Stimulated activated memory B cell treated with anti-CD40 and anti-IgM and Interleukin-4, amounts not matched to agents 10 μg/mL and 1 μg/mL and 100 μg/mL, for 72 hours (primary cell): ENCODE measurements at places on chromosomes 5 and 9.

GRCh38 chr5:87722286-87722685 lies 309.6 kb upstream of the CCNH start:
- H3K4me1 ChIP-seq = no peaks in the 10 kb centered on the region
- no peak overlapping the region for H3K4me3 ChIP-seq
- no peak overlapping the region for H3K27ac ChIP-seq
- H3K27me3 ChIP-seq = no peaks in the 10 kb centered on the region
- no peak for ATAC-seq

DNA sequence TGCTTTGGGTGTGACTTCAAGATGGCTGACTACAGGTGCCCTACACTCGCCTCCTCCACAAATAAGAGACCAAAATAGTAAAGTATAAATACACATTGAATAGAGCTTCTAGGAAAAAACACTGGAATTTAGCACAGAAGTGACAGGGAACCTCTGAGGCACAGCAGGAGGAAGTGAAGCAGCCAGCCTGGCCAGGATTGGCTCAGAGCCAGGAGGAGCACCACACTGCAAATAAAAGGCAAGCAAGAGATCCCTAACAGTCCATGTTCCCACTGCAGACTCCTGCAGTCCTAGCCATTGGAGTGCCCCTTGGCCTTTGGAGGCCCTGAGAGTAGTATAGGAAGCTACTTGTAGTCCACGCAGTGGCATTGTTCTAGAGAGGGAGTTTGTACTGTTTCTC lies 186.7 kb upstream of the TLX3 start:
- peaks cover 34% of the 10 kb centered on the region for H3K27me3 ChIP-seq
- H3K36me3 ChIP-seq = no peaks in the 10 kb centered on the region
- ATAC-seq = no peak
- no peaks in the 10 kb centered on the region for H3K4me1 ChIP-seq
- no peak overlapping the region for H3K27ac ChIP-seq

DNA sequence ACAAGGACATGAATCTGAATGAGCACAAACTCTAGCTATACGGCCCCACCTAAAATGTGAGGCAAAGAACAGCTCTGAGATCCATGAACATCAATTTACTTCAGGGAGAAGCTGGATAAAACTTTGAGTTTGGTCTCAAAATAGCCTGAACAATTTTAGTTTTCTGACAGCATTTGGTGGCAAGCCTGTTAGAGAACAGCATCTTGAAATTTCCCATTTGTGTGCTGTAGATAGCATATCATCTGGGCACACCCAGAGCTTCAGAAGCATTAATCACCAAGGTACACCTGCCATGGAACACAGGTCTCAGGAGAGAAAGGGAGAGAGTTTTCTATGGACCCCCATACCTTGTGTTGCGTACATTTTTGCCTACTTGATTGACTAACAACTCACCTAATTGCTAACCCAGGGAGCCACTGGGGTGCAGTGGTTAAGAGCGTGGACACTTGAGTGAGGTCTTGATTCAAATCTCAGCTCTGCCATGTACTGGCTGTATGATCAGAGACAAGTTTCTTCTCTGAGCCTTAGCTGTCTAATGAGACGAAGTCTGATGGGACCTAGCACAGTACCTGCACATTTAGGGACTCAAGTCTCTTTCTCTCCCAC lies 264.9 kb downstream of the PIK3R1 start:
- no peak for ATAC-seq
- H3K36me3 ChIP-seq = no peaks in the 10 kb centered on the region
- H3K4me1 ChIP-seq = peaks cover 5% of the 10 kb centered on the region
- H3K4me3 ChIP-seq = no peak overlapping the region
- peaks cover 16% of the 10 kb centered on the region for H3K27me3 ChIP-seq

DNA sequence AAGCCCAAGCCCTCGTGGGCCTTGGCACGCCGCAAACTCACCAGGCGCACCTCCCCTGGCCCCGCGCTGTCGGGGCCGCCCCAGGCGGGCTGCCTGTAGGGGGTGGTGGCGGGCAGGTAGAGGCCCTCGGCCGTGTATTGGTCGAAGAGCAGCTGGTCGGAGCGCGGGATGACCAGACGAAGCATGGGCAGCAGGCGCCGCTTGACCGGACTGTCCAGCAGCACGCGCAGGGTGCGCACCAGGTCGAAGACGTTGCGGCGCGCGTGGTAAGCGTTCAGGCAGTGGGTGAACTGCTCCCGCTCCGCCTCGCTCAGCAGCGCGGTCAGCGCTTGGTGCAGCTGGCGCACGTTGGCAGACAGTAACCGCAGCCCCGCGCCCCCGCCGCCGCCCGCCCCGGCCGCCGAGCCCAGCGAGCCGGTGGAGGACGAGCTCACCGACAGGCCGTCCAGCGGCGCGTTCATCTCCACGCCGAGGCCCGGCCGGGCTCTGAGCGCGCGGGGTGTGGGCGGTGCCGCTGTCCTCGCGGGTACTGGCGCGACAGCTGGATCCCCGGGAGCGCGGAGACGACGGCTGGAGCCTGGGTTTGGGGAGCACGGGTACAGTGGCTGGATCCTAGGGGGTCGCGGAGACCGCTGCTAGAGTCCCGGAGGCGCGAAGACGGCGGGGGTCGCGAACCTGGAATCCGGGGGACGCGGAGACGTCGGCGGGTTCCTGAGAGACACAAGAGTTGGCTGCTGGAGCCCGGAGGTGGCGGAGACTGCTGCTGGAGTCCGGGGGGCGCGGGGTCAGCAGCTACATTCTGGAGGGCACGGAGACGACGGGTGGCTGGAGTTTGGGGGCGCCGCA lies 709 bp downstream of the WHRN start:
- H3K36me3 ChIP-seq = no peaks in the 10 kb centered on the region
- peak overlapping the region; percentile 89 for H3K27ac ChIP-seq
- peak; percentile 64 for ATAC-seq

DNA sequence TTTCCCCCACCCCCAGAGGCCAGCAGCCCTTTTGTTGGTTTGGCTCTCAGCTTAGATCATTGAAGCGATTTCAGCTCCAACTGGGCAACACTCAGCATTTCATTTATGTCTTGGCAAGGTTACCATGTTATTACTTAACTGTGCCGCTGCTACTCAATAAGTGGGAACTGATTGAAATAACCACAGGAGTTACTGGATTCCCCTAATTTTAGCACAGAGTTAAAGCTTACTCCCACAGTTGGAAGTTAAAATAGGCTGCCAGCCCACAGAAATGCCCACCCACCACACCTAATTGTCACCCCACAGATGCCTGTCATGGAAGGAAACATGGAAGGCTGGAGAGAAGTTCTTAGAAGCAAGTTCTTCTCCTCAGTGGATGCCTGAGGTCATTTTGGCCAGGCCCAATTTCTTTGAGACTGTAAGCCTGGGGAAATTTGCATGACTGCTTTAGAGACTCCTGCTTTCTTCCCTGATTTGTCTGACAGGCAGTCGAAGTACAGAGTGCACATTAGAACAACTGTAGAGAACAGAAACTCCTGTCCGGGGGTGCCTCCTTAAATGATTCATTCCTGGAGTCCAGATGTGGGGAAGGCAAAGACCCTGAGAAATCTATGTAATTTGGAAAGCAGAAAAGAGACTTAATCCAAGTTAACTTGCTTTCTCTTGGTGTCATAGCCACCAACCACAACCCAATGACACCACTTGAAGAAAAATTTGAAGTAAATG lies 370.0 kb downstream of the ZSWIM6 start:
- H3K27me3 ChIP-seq = peaks cover 16% of the 10 kb centered on the region
- H3K36me3 ChIP-seq = no peaks in the 10 kb centered on the region
- no peak overlapping the region for H3K4me3 ChIP-seq

DNA sequence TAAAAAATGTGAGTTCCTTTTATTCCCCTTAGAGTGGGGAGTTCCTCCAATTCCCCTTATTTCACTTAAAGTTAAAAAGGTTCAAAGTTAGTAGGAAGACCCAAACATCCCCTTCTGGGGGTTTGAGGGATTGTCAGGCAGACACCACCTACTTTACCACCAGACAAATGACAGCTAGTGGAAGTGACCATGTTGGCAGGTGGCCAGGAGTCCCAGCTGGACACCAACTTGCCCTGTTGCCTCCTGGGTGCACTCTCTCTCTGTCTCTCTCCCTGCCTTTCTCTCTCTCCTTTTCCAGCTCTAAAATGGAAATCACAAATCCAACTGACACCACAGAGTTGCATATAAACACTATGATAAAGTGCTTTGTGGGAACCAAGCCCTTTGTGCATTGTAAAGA lies 307.7 kb upstream of the TLE4 start:
- no peaks in the 10 kb centered on the region for H3K4me1 ChIP-seq
- H3K27me3 ChIP-seq = no peaks in the 10 kb centered on the region
- no peak for ATAC-seq
- no peaks in the 10 kb centered on the region for H3K36me3 ChIP-seq

- H3K4me1 ChIP-seq = no peaks in the 10 kb centered on the region
- H3K4me3 ChIP-seq = no peak overlapping the region
- no peaks in the 10 kb centered on the region for H3K36me3 ChIP-seq
- H3K27me3 ChIP-seq = no peaks in the 10 kb centered on the region
- H3K27ac ChIP-seq = no peak overlapping the region
- no peak for ATAC-seq
Measured at GRCh38 chr5:96023518-96023917, 61.9 kb upstream of the ELL2 start.

DNA sequence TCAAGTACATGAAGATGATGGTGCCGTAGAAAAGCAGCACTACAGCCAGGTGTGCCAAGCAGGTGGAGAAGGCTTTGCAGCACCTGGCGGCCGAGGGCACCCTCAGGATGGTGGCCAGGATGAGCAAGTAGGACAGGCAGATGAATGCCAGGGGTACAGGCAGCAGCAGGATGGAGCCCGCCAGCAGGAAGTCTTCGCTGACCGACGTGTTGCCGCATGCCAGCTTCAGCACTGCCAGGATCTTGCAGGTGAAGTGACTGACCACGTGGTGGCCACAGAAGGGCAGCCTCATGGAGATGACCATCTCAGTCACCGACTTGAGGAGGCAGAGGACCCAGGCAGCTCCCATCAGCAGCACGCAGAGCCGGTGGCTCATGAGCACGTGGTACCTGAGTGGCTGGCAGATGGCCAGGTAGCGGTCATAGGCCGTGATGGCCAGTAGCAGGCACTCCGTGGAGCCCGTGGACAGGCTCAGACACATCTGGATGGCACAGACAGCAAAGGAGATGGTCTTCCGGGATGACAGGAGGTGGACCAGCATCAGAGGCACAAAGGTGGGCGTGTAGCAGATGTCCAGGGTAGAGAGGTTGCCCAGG lies 482 bp downstream of the OR13J1 start:
- no peaks in the 10 kb centered on the region for H3K4me1 ChIP-seq
- no peak overlapping the region for H3K27ac ChIP-seq
- ATAC-seq = no peak
- H3K36me3 ChIP-seq = no peaks in the 10 kb centered on the region
- peaks cover 8% of the 10 kb centered on the region for H3K27me3 ChIP-seq

DNA sequence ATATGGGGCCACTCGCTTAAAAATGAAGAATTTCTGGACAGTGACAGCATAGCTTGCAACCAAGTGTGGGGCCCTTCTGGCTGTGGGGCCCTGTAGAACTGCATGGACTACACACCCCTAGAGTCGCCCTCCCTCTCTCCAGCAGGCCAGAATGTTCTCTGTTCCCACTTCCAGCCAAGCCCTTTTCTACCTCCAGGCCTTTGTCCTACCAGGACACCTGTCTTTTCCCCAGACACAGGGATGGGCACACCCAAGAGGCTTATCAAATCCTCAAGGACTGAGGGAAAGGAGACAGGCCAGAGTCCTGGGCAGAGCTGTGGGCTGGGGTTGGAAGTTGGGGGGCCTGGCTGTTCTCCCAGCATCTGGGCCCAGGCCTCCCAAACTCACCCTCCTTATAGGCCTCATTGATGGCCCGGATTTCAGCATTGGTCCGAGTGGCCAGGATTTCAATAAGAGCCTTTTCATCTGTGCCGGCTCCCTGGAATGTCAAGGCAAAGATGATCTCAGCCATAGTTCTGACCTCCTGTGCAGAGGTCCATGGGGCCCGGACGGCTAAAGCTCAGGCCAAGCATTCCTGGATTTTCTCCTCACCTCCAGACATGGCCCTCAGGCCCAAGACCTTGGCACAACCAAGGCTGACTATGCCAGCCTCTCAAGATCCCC lies 38.2 kb upstream of the TNIP1 start:
- H3K4me3 ChIP-seq = no peak overlapping the region
- no peaks in the 10 kb centered on the region for H3K27me3 ChIP-seq
- peak overlapping the region; percentile 80 for H3K27ac ChIP-seq
- peaks cover 29% of the 10 kb centered on the region for H3K4me1 ChIP-seq
- H3K36me3 ChIP-seq = peaks cover 74% of the 10 kb centered on the region
- ATAC-seq = no peak

DNA sequence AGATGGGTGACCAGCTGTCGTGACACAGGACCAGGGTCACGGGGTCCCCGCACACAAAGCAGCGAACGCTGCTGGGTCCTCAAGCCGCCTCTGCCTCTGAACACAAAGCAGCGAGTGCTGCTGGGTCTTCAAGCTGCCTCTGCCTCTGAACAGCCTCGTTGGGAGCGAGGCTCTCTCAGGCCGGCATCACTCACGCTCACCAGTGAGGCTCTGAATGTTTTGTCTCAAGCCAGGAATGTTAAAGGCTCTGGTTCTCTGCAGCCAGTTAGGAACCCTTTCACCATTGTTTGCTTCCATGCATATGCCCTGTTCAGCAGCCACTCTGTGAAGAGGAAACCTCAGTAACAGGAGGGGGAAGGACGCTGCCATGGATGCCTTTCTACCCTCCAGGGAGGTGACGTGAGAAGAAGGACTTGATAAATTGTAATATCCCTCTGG lies 82.7 kb upstream of the TAF11L2 start:
- no peak overlapping the region for H3K4me3 ChIP-seq
- no peak for ATAC-seq
- no peak overlapping the region for H3K27ac ChIP-seq
- no peaks in the 10 kb centered on the region for H3K27me3 ChIP-seq

DNA sequence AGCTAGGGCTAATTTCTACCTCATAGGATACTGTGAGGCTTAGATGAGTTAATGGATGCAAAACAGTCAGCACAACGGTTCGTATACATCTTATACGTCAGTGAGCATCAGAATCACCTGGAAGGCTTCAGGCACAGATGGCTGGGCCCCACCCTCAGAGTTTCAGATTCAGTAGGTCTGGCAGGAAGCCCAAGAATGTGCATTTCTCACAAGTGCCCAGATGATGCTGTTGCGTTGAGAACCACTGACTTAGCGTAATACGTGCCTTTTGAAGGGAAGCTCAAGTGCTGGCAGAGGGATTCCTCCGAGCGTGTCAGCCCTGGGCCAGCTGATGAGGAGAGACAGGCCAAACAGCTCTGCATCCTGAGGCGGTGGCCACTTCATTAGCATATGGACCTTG lies 117.1 kb upstream of the WWC1 start:
- H3K36me3 ChIP-seq = no peaks in the 10 kb centered on the region
- no peak for ATAC-seq
- H3K27ac ChIP-seq = no peak overlapping the region
- H3K4me1 ChIP-seq = no peaks in the 10 kb centered on the region
